Stimulated activated CD4-positive, alpha-beta T cell treated with anti-CD3 and anti-CD28 coated beads, Interleukin-15, amount 100 ng/mL, for 48 hours (primary cell): ENCODE measurements at places on chromosomes 6 and 20.

- no peak for DNase-seq
These were observed 37.6 kb downstream of the PLEKHG1 start for GRCh38 chr6:150637266-150637665.

- DNase-seq = no peak
These were observed 62.2 kb upstream of the FABP7 start for GRCh38 chr6:122717350-122717749.

- no peak for DNase-seq
These were observed 4.5 kb downstream of the DLL1 start for GRCh38 chr6:170286246-170286933.

GRCh38 chr6:138593124-138593877 lies 94.0 kb upstream of the NHSL1 start:
- peak; percentile 16 for DNase-seq

DNA sequence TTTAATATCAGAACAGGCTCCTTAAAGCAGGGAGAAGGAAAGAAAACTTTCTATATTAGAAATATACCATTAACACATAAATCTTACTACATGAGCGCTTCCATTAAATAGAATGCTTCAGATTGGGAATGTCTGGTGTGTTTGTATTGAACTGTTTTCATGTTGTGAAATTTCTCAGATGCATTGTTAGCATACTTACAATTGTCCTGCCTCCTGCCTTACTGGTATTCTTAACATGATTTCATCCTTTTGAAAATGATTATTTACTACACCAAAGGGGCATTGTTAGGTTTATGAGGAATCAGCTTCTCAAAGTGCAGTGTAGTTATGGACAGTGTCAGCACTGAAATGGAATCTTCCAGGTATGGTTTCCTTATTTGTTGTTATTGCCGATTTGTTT lies 145.6 kb downstream of the MTFR2 start:
- DNase-seq = no peak

- DNase-seq = no peak
These were observed 18.4 kb downstream of the SCP2D1 start for GRCh38 chr20:18831830-18832499.

GRCh38 chr6:115954740-115955139 lies 106.0 kb downstream of the FRK start:
- no peak for DNase-seq

DNA sequence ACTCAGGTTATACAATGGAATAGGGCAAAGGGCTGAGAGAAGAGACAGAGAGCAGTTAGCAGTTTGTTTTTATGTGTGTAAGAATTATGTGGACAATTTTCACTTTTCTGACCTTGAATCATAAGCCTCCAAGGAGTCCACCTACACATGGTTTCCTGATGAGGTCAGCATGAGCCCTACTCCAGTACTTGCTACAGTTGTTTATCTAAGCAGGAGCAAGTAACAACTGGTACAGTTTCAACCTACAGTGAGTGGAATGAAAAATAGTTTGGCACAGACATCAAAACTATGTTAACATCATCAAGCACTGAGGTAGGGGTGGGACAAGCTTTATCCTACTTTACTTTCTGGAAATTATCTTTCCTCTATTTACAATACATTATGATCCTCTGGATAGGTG lies 426.7 kb upstream of the ID4 start:
- DNase-seq = no peak

DNA sequence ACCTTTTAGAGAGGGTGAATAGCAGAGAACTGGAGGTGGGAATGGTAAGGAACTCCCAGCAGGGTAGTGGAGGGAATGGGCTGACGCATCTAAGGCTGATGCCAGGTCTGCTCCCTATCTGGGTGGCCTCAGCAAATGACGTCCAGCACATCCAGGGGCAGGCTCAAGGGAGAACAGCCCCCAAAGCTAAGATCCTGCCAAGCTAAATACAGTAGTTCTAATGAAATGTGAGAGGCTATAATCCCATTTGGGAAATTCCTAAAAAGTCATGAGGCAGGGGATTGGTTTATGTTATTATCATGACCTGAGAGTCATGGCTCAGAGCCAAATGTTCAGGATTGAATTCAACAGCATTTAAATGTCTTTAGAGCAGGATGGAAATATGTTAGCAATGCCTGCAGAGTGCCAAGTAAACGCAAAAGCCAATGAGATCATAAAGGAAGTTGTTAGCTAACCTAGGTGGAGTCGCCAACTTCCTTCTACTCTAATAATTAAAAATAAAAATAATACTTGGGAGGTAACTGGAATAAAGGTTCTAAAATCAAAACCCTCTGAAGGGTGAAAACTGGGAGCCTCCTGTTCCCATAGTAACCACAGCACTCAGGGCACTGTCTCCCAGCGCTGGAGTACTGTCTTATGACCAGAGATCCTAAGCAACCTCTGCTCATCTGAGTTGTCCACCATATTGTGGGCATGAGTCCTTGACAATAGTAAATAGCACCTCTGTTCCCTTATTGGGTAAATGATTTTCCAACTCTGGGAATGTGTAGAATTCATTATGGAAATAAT lies 34.8 kb downstream of the IYD start:
- no peak for DNase-seq

DNA sequence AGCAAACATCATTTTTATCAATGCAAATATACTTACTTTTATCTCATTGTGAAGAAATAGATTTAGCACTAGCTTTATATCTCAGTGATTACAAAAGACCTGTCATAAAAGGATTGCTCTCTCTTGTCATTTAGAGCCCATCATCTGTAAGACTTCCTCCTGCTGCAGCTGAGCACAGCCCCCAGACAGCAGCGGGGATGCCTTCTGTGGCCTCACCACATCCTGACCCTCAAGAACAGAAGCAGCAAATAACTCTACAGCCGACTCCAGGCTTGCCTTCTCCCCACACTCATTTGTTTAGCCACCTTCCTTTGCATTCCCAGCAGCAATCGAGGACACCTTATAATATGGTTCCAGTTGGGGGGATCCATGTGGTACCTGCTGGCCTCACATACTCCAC lies 127.0 kb upstream of the EDN1 start:
- DNase-seq = no peak

DNA sequence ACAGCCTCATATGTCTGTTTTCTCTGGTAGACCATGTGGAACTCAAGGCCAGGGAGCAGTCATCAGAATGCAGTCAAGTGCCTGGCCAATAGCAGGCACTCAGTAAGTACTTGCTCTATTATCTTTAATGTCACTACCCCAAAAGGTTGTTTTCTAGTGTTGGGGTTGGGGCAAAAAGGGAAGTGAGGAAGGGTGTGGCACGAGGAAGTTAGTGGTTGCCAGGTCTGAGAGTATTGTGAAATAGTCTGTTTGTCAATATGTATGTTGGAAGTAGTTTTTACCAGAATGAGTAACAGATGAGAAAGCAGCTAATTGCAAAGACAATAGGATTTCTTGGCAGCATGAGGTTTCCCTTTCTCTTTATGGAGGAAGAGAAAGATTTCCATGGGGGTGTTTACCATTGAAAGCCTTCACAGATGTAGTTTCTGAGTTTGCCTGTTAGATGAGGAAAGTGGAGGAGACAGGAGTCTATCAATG lies 59.5 kb upstream of the ARMH2 start:
- DNase-seq = no peak

DNA sequence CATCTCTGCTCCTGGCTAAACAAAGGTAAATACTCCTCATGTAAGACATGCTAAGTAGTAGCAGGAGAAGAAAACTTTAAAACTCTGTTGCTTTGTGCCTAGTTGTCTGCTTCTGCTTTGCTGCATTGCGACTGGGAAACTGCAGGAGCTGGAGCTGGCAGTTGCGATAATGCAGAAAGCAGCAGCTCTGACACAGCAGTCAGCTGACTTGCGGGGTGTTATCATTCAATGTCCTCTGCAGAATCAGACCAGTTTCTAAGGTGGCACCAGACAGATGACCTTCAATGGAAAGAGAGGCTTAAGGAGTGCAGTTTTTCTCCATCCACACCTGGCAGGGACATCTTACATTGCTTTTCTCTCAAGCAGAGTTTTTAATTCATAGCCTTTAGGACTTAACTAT lies 69.9 kb upstream of the SOX4 start:
- DNase-seq = no peak
